T47D (cell line): ENCODE measurements at places on chromosomes 7 and 10.

DNA sequence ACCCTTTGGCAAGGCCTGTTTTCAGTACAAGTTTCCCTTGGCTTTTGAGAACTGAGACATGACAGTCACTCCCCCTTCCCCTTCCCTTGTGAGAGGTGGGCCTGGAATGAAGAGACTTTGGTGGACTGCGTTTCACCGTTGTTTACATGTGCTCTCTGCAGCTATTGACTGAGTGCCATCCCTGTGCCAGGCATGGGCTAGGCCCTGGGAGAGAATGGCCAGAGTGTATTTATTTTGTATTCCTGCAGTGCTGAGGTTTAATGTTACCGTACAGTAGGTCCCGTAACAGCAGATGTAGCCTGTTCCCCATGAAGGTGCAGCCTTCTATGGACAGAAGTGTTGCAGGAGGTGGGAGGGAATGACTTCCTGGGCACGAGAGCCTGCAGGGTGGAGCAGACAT, 50.0 kb downstream of the TACR2 start:
- no peak for DNase-seq

DNA sequence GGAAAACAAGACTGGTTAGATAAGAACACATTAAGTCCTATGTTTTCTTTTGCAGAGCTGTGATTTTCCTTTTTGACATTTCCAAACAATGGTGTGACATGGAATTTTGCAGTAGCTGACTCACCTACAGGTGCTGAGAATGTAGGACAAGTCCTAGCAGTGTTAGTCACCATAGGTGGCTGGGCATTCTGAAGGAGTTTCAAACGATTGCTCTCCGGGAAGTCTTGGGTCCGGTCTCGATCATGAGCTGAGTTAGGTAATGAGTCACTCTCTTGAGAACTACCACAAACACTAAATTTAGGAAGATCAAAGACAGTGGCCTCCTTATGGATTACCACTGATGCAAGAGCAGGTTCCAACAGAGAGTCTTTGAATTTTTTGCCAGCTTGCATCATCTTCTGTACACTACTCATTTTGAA, 3.6 kb downstream of the FIGNL1 start:
- no peak for DNase-seq

- peak; percentile 10 for DNase-seq
Observed at GRCh38 chr10:132685101-132685891, 100.7 kb downstream of the NKX6-2 start.

GRCh38 chr7:110839866-110840265, 251.1 kb upstream of the LRRN3 start:
- DNase-seq = no peak

DNA sequence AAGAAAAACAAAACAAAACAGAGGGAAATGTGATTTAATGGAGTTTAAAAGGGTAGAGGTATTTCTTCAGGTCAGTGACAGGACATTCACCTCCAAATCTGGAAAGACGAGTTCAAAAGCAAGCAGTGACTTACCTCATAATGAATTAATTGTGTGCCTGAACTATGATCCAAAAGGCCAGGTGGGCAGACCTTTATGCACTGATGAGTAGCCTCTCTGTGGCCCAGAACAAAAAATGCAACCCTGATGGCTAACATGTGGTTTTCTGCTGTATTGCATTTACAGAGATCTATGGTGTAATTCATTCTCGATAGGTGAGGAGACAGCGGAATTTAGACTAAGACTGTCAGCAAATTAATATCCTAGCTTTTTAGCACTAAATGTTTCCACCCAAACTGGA, 142.0 kb downstream of the HDAC9 start:
- peak; percentile 36 for DNase-seq

GRCh38 chr10:42992156-42992956, 84.5 kb upstream of the RET start:
- no peak for DNase-seq

DNA sequence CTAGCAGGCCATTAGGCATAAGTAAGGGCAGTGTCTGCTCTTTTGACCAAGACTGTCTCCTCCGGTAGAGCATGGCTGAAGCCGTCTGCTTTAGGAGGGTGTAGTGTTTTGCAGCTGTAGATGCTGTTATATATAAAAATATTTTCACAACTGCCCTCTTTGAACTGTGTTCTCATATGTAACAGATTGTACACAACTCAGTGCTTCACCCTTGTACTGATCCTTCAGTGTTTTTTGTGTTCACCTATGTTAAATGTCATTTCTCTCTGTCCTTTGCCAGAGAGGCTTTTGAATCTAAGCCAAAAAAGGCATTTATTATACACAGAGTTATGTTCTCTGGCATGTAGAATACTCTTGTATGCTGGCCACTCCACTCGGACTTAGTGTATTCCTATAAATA, 135.5 kb downstream of the BICC1 start:
- DNase-seq = no peak

GRCh38 chr7:114759347-114760062, 162.4 kb upstream of the MDFIC start:
- no peak for DNase-seq

DNA sequence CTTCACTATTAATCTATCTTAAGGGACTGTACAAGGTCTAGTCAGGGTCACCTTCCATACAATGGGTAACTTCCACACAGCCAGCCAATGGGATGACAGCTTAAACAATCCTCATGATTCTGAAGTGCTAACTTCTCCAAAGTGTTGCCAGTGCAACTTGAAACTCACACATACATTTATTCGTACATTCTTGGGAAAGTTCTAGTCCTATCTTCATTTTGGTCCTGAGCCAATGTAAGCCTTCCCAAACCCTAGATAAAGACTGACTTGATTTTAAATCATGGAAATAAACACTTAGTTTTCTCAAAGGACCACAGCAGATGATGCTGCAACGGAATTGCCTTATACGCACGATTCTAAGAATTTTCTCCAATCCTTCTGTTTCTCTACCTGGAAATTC, 117.5 kb upstream of the COL1A2 start:
- no peak for DNase-seq

GRCh38 chr10:60107308-60107976, 201.1 kb upstream of the CCDC6 start:
- DNase-seq = no peak

DNA sequence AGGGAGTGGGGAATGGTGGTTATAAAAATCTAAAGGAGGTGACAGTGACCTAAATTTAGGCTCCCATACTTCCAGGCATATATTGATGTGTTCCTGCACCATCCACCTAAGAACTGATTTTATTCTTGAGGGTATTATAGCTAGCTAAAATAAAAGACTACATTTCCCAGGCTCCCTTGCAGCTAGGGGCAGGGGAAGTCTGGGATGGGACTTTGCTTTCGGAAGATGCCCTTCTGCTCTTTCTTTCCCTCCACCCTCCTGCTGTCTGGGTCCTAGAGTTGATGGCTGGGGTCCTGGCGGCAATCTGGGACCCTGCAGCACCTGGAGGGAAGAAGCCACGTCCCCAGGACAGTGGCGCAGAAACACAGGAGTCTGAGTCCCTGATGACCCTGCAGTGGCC, 53.8 kb upstream of the SAMD8 start:
- DNase-seq = no peak

- no peak for DNase-seq
Observed at GRCh38 chr10:99008054-99008453, 227.6 kb downstream of the HPSE2 start.

DNA sequence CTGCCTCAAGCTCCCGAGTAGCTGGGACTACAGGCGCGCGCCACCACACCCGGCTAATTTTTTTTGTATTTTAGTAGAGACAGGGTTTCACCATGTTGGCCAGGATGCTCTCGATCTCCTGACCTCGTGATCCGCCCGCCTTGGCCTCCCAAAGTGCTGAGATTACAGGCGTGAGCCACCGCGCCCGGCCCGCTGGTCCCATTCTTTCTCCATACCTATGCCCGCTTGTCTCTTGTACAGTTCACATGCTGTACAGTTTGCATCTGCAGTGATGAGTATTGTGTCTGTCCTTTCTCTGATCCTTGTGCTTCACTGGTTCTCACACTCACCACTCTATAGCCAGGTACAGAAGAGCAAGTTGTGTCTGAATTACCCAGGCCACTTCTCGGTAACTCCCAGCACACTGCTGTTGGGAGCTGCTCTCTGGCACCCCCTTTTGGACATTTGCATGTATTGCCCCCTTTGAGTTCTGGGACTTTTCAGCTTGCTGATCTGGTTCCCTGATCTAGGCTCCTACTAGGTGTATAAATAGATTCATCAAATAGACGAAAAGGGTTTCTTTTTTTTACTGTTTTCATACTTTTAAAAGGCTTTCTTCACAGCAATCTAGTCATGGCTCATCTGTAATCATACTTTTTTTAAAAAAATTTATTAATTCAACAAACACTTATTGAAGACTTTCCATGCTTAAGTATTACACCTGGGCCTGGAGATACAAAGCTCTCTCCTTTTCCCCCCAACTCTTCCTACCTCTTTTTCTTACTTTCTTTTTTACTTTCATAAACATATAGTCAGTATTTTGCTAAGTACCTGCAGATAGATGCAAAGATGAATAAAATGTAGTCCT, 53.5 kb downstream of the AOAH start:
- peak; percentile 86 for DNase-seq

DNA sequence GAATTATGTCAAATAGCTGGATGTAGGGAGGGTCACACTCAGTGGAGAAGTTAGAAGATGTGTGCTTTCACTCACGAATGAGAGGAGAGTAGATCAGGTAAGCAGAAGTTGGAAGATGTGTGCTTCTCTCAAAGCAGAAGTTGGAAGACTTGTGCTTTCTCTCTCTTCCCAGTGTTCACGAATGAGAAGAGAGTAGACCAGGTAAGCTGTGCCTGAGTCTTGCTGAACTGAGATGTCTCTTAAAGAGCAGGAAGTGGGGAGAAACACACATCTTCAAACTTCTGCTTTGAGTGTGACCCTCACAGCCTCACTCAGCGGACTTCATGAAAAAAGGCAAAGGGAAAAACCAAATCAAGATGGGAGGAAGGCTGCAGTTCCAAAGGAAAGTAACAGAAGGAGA, 7.0 kb upstream of the TMEM243 start:
- no peak for DNase-seq

- no peak for DNase-seq
Observed at GRCh38 chr7:55733241-55734140, 129.1 kb downstream of the SEPTIN14 start.

- no peak for DNase-seq
Observed at GRCh38 chr10:9613338-9614075, 1404.2 kb upstream of the CELF2 start.

GRCh38 chr7:25087855-25088254, 37.2 kb downstream of the CYCS start:
- no peak for DNase-seq

DNA sequence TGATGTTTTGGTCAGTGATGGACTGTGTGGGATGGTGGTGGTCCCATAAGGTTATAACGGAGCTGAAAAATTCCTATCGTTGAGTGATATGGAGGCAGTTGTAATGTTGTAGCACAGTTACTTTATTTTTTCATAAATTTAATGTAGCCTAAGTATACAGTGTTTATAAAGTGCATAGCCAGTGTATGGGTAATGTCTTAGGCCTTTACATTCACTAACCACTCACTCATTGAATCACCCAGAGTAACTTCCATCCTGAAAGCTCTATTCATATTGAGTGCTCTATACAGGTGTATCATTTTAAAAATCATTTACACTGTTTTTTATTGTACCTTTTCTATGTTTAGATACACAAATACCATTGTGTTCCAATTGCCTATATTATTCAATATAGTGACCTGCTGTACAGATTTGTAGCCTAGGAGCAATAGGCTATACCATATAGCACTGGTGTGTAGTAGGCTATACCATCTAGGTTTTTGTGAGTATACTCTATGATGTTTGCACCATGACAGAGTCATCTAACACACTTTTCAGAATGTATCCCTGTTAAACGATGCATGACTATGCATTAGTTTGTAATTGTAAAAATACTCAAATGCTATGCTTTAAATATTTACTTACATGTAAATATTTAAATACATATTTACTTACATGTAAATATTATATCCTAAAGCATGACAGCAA, 21.0 kb downstream of the PDCD4 start:
- DNase-seq = no peak

DNA sequence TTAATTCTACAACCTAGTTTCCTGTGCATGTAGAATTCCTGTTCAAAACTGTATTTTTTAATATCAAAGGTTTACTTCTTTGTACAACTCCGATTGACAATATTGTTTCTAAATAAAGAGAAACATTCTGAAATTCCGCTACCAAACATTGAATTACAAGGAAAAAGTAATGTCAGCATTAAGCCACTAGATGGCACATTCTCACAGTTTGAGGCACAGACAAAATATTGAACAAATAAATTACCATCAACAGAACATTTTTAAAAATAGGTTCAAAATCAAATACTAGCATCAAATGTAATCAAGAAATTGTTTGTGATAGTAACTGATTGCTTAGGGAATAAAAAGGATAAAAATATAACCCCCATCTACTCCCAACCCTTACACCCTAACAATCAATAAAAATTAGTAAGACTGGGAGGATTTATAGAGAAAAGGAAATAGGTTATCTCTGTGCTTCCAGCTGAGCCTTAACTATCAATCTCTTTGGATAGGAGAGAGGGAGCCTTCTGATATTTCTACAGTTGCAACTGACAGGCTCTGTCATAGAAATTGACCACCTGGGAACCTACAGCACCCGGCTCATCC, 86.6 kb upstream of the C7orf33 start:
- peak; percentile 41 for DNase-seq

DNA sequence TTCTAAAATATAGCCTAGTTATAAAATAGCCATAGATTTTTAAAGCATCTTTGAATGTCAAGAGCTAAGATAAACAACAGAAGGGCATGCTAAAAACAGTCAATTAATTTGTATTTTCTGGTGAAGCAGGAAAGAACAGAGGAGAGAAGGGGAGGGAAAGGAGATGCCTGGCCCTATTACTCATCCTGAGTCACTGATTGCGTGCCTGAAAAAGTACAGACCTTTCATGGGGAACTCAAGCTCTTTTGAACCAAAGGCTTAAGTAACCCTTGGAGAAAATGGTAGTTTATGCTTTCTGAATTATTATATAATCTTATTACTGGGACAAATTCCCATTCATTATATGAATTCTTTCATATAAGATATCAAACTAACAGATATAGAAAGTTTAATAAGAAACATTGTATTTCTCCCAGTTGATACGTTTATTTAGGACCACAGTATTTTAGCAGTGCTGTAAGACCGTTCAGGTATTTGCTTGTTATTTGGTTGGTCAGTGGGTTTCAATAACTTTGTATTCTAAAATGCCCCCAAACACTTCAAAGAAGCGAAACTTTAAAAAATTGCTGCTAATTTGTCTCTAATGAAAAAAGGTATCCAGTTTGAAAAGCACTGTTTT, 151.3 kb downstream of the HGF start:
- no peak for DNase-seq

- no peak for DNase-seq
Observed at GRCh38 chr7:30078280-30078679, 50.1 kb downstream of the PLEKHA8 start.

DNA sequence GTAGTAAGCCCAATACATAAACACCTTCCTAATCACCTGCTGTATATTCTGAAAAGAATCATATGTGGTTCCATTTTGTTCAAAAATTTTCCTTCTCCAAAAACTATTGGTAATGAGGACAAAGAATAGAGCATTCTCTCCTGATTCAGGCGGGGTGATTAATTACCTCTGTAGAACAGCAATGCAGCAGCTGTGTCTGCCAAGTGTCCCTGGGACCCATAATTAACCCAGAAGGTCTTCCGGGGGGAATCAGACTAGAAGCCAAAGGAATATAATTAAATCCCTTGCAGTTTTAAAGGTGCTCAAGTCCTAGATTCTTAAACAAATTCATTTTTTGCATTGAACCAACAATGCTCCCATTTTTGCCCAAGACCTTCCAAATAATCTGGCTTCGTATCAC, 60.3 kb upstream of the ABLIM1 start:
- no peak for DNase-seq

GRCh38 chr10:118585794-118586193, 9.7 kb downstream of the PRLHR start:
- no peak for DNase-seq

GRCh38 chr7:70710011-70710480, 421.9 kb upstream of the GALNT17 start:
- DNase-seq = peak; percentile 69
